NCI-H82 (cell line): ENCODE measurements at places on chromosomes 1 and 21.

- no peak for DNase-seq
Observed at GRCh38 chr1:89060091-89060490, 4.9 kb downstream of the GBP1 start.

DNA sequence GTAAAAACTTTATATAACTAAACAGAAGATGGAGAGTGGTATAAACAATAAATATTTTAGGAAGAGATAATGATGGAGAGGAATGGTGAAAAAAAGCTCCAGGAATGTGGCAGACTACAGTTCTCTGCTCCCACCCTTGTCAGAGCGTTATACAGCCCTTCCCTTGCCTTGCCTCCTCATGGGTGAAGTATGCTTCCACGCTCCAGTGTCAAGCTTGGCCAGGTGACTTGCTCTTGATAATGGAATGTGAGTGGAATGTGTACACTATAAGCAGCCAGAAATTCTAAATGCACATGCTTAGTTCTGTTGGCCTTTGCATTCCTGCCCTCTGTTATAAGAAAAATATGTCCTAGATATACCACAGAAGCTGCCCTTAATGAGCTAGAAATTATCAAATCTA lies 24.7 kb upstream of the POGK start:
- peak; percentile 23 for DNase-seq

DNA sequence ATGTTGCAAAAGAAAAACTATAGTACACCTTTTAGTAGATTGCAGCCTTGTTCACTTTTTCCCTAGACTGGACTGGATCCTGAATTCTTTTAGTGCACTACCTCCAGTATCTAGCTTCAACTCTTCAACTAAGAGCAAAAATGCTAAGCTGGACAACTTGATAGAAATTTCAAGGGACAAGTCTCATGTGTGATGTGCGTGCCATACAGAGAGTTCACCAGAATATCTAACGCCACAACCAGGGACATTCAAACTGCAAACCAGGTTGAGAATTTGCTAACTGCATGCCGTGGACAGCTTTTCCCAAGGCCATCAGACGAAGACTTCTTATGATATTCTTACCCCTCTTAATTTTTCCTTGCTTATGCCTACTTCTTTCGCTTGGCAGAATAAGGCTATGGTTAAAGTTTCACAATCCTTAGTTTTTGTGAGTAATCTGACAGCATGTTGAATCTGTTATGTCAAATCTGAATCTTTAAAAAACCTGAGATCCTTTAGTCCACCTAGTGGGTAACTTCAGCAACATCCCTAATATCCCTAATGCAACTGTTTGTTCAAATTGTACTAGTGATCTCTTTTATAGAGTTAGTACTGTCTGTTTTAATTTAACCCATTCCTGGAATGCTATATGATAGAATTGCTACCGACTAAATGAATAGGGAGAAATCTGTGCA lies 66.4 kb downstream of the DDAH1 start:
- no peak for DNase-seq

DNA sequence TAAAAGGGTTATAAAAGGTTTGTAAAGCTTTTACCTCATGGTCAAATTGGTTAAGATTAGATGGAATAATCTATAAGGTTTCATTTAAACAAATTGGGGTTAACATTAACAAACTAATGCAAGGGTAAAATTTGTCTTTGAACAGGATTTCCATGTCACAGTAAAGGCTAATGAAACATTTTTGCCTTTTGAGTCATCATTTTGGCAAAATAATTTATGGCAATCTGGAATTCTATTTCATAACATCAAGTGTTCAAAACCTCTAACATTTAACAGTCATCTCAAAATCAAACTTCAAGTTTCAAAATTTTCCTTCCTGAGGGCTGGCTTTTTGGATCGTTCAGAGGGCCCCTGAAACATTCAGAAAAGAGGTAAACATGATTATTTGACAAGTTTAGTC lies 6.6 kb upstream of the CD46 start:
- DNase-seq, result no peak

DNA sequence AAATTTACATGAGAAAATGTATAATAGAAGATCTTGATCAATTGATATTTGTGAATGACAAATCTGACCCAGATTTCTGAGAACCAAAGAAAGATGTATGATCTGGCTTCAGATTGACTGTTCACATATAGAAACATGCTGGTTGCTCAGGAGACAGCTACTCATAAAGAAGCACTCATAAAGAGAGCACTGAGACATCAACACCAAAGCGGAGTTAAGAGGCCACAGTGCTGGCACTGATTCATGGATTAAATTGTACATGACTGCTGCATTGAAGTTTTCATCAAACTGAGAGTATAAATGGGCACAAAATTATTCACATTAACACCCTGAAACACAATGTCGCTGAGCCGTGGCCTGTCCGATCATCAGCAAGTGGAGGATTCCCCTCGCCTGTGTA lies 46.2 kb downstream of the SH3GLB1 start:
- DNase-seq, result no peak

DNA sequence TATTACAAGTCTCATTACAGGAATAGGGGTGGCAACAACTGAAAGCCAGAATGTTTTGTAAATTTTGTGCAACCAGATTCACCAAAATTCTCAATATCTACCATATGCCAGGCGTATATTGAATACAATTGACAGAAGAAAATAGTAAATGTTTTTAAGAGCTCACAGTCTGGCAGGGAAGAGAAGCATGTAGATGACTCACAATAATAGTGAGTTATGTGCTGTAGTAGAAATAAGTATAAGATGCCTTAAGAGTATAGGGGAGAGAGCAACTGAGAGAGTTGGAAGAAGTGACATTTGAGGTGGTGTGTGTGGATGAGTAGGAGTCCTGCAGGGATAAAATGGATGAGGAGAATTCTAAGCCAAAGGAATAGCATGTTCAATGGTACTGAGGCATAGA lies 170.5 kb upstream of the FGGY start:
- no peak for DNase-seq

GRCh38 chr1:95323123-95323522 lies 89.1 kb downstream of the RWDD3 start:
- no peak for DNase-seq

- no peak for DNase-seq
Observed at GRCh38 chr1:119245881-119246280, 105.4 kb upstream of the WARS2 start.

DNA sequence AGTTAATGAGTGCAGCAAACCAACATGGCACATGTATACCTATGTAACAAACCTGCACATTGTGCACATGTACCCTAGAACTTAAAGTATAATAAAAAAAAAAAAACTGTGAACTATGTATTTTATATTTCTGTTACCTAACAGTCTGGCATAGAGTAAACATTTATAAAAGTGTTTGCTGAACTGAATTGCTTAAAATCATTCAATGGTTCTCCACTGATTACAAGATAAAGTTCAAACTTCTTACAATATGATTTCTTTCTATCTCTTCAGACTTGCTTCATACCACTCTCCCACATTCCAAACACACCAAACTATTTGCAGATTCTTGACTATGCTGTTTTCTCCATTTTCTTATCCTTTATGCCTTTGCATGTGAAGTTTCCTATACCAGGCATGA lies 89.9 kb downstream of the UROD start:
- DNase-seq, result no peak

- DNase-seq, result peak; percentile 15
Observed at GRCh38 chr21:25573409-25574206, 33.7 kb downstream of the MRPL39 start.

GRCh38 chr1:169694304-169695075 lies 16.9 kb downstream of the SELL start:
- DNase-seq, result no peak

GRCh38 chr1:183872403-183872802 lies 67.5 kb downstream of the RGL1 start:
- DNase-seq, result no peak

GRCh38 chr1:118097622-118098348 lies 87.2 kb downstream of the SPAG17 start:
- DNase-seq, result no peak

DNA sequence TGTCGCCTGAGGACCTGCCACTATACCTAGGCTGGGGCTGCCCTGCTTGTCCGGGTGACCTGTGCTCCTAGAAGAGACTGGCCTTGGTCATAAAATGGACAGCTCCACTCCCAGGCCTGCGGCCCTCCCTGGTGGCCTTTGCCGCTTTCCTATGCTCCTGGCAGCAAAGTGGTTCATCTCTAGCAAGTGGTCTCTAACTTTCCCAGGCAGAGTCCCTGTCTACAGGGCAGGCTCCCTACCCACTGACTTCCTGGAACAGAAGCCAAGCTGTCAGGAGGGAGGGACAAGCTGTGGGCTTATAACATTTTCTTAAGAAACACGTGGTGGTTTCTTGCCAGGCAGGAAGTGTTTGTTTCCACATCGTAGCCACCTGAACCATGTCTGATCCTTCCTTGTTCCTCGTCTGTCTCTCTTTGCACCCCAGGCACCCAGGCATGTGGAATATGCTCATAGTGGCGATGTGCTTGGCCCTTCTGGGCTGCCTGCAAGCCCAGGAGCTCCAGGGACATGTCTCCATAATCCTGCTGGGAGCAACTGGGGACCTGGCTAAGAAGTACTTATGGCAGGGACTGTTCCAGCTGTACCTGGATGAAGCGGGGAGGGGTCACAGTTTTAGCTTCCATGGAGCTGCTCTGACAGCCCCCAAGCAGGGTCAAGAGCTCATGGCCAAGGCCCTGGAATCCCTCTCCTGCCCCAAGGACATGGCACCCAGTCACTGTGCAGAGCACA lies 10.1 kb downstream of the H6PD start:
- DNase-seq, result no peak

DNA sequence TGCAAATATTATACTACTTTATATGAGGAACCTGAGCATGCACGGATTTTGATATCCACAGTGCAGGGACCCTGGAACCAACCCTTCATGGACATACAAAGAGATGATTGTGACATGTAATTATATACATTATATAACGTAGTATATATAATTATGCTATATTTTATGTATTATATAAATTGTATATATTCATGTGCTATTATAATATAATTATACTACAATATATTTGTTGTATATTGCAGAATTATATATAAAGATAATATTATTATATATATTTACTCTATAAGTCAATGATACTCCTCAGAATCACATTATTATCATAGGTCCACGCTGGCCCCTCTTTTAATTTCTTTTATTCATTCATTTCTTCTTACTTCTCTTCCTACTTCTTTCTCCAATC lies 70.9 kb downstream of the TNFSF18 start:
- no peak for DNase-seq

- no peak for DNase-seq
Observed at GRCh38 chr1:71572038-71572437, 491.2 kb upstream of the ZRANB2 start.

DNA sequence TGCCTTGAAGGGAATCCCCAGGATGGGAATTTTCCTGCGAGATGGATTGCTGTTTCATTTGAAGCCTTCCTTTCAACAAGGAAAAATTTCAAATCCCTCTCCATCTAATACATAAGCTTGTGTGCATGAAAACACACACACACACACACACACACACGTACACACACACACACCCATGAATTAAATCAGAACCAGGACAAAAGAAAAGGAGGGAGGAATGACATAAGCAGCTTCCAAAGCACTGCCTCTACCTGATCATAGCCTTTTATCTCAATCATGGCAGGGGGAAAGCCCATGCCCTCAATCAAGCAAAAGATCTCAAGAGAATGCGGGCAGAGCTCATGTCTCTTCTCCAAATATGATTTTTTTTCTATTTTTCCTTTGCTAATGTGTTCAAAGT lies 139.7 kb downstream of the SLC44A5 start:
- no peak for DNase-seq

GRCh38 chr21:45303751-45304475 lies 16.2 kb upstream of the POFUT2 start:
- DNase-seq, result no peak

DNA sequence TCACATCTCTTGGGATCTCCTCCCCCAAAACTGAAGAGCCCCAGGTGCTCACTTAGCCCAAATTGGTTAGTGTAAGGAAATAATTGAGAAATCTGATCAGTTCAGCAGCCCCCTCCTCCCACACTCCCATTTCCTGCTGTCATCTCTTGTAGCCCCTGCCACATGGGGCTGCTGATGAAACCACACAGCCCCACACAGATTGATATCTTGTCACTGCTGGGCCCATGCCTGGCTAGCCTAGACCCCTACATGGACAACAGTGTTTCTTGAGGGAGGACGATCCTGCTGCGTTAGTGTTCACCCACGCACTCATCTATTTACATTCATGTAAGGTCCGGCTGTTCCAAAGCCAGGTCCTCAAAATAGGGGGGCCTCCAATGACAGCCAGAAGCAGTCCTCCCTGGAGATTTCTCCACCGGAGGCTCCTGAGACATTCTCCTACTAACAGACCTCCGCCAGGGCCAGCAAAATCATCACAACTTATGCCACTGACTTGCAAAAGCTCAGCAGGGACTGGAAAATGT lies 23.9 kb upstream of the RXRG start:
- DNase-seq, result peak; percentile 71

DNA sequence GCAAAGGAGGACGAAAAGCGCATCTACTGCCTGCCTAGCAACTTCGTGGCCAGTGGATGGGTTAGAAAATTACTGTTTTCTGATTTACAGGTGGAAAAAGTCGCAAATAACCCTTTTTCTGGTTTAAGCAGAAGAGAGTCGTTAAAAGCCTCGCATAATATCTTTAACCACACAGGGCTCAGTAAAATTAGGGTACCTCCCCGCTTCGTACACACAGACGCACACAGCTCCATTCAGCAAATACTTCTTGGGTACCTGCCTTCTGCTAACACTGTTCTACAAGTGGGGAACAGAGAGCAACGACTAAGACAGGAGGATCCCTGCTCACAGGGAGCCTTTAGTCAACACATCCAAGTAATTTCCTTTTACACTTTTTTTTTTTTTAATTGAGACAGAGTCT lies 704 bp downstream of the ALG6 start:
- peak; percentile 41 for DNase-seq

DNA sequence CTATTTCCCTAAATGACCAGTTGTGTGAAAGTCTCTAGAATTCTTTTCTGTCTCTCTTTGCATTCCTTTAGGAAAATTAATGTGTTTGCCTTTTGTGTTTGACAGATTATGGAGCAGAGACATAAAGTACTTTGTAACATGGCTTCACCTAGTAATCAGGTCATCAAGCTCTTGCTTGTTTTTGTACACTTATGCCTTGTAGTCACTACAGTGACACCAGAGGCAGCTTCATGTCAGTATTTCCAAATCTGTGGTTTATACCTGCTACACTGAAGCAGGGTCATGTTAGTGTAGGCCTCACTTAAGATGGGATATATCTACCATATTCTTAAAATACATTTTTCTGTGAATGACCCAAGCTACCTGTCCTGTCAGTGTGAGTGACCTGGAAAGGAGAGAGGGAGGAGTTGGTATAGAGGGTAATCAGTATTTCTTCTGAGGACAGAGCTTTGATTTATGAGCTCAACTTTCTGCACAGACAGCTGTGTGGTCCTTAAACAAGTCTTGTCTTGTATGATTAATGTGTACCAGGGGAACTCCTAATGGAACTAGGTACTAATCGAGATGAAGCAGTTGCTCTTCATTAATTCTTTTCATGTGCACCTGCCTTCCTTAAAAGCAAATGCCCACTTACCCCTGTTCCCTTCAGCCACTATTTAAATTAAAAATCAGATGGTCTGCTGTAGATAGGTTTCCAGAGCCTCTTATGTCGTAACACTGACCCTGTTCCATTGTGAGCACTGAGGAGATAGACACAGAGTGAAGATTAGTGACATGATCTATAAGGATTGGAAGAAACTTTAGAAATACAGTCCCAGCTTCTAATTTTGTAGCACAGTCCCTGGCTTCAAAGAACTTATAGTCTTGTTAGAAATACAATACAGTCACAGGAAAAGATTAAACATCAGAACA lies 45.7 kb downstream of the MACO1 start:
- peak; percentile 62 for DNase-seq
